ENCODE measurements at places on chromosomes 3 and 15.

GRCh38 chr3:149968216-149968615, 2.5 kb downstream of the PFN2 start:
- DNase-seq: no peak

- DNase-seq: no peak
Observed at GRCh38 chr3:127065561-127066290, 82.8 kb downstream of the PLXNA1 start.

GRCh38 chr3:68295457-68295856, 636.9 kb downstream of the TAFA4 start:
- DNase-seq: no peak

DNA sequence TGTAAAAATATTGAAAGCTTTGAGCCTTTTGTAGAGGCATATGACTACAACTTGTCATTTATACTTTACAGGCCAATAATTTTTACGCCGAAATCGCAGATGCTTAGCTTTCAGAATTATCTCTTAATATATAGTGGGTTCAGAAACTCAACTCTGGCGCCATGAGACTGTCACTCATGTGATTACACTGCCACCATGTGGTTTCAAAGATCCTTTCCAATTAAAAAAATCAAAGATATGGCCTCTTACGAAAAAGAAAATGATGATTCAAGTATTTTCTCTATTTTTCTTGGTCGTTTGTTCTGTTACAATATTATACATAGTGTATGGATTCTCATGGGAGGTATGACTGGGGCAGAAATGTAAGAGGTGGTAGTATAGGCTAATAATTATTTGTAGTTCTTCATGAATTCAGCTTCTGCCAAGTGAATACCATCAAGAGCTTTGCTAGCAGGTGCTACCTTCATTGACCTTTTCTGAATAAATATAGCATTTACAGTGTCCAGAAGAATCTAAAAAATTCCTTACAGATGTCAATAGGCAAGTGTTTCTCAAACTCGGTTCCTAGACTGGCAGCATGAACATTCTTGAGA, 751.7 kb upstream of the GOLIM4 start:
- DNase-seq: peak; percentile 58

GRCh38 chr15:25060996-25061620, 106.3 kb downstream of the SNRPN start:
- no peak for DNase-seq

DNA sequence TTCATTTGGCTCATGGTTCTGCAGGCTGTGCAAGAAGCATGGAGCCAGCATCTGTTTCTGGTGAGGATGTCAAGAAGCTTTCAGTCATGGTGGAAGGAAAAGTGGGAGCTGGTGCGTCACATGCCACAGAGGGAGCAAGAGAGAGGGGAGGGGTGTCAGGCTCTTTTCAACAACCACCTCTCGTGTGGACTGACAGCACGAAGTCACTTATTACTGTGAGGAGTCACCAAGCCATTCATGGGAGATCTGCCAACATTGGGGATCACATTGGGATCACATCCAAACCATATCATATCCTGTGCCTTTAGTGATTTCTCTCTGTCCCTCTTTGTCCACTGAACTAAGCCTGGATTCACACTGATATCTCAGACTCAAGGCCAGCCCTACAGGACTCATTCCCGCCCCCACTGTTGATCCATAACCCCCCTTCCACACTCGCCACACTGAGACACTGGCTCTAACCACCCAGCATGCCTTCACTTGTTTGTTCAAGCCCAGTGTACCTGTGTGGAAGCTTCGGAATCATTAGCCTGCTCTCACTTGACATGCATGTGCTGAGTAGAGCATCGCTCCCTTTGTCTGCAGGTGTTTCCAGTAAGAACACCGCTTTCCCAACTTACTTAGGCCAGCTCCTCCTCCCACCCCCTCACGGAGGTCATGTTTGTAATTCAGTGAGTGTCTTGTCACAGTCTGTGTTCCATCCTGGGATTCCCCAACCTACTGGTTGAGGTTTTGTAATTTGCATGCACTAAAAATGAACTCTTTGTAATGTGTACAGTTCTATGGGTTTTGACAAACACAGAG, 132.2 kb downstream of the KLF13 start:
- no peak for DNase-seq

- DNase-seq: no peak
Observed at GRCh38 chr3:12380461-12380860, 91.6 kb downstream of the PPARG start.

DNA sequence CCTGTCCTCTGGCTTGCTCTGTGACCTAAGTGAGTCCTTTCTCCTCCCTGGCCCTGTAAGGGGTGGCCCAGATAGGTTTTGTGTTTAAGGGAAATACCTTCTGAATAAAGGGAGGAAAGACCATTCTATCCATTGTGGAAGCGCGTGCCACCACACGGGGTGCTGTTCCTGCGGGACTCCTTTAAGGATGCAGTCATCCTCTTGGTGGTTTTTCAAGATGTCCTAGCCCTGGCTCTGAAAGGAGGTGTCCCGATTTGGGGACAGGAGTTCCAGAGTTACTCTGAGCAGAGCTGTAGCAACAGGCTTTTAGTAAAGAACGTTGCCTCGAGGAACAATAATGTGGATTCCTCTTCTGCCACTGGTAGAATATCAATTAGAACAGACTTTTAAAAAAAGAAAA, 9.6 kb downstream of the SLC6A6 start:
- no peak for DNase-seq
